Stimulated activated CD4-positive, alpha-beta T cell treated with anti-CD3 and anti-CD28 coated beads, Interleukin-1b, Interleukin-23, amount 100 ng/mL, for 1 hour (primary cell): ENCODE measurements at places on chromosomes 5 and 9.

- DNase-seq = no peak
These were observed 204.1 kb downstream of the GABBR2 start for GRCh38 chr9:98504298-98505282.

- no peak for DNase-seq
These were observed 38.0 kb downstream of the HMGXB3 start for GRCh38 chr5:150038547-150038946.

DNA sequence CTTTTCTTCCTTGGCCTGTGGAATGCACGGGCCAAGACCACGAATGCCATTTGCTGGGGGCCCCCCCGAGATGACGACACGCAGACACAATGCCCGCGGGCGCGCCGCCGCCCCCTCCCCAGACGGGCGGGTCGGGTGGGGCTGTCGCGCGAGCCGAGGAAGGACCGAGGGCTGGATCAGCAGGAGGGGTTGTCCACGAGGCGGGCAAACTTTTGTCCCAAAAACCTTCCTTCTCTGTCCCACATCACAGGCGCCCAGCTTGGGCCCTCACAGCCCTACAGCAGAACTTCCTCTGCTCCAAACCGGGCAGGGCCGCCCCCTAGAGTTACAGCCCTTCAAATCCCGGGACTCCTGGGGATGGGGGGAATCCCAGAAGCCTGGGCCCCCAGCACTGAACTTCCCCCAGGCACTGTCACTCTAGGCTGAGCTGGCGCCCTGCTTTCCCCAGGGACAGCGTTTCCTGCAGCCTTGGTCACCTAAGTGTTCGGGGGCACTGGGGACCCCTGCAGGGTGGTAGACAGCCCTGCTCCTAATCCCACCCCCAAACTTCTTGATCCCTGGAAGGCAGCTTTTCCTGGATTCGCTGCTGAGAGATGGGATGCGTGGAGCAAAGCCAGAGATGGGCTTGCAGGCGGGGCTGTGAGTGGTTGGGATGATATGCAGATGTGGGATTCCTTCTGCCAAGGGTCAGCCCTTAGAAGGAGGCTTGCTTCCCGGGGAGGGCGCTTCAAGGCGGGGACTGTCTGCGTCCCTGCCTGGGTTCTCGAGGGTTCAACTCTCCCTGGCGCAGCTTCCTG is 980 bp downstream of the COL5A1 start:
- DNase-seq = no peak

- no peak for DNase-seq
These were observed 10.1 kb downstream of the LHFPL2 start for GRCh38 chr5:78638423-78638822.

DNA sequence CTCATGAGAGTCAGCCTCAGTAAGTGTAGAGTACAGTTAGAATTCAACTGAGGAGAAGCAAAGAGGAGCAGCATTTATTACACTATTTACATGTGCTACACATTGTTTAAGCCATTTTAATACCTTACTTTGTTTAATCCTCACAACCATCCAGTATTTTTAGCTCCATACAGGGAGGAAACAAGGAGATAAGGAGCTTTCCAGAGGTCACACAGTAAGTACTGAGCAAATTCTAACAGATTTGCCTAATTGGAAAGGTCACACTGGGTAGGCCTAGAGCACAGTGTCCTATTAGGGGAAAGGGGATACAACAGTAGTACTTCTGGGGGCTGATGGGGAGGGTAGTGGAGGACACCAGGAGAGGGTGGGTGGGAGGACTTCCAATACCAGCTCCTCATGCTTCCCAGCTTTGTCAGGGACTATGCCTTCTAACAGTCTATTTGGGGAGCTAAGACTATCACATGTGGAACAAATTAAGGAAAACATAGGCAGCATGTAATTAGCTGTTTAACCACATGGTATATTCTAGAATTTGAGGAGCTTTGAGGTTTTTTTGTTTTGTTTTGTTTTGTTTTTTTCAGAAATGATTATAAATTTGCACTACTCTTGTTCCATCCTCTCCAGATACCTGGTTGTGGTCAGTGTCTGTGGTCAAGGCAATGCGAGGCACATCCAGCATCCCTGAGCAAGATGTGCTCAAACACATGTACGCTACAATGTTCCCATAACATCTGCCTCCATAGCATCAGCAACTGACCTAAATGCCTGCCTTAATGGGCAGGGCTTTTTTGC is 96.0 kb upstream of the SLC12A2 start:
- no peak for DNase-seq
